ENCODE measurements at places on chromosomes 13 and 19.

GRCh38 chr19:29660835-29661234 lies 4.4 kb upstream of the PLEKHF1 start:
- peak; percentile 34 for DNase-seq

GRCh38 chr13:106286811-106287210 lies 248.7 kb downstream of the EFNB2 start:
- DNase-seq = no peak

DNA sequence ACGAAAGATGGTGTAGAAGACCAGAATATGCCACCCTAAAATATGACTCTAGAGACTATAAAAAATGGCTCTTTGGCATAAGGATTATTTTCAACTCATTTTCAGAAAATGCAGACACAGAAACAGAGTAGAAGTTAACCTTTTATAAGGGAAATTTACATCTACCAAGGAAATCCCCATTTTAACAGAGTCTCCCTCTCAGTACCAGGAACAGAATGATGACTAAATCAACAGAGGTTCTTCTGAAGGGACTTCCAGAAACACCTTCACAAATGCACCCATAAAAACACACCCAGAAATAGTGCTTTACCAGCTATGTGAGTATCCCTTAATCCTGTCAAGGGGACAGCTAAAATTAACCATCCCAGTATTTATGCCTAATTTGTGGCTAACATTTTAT lies 29.1 kb downstream of the PLPP2 start:
- no peak for DNase-seq

DNA sequence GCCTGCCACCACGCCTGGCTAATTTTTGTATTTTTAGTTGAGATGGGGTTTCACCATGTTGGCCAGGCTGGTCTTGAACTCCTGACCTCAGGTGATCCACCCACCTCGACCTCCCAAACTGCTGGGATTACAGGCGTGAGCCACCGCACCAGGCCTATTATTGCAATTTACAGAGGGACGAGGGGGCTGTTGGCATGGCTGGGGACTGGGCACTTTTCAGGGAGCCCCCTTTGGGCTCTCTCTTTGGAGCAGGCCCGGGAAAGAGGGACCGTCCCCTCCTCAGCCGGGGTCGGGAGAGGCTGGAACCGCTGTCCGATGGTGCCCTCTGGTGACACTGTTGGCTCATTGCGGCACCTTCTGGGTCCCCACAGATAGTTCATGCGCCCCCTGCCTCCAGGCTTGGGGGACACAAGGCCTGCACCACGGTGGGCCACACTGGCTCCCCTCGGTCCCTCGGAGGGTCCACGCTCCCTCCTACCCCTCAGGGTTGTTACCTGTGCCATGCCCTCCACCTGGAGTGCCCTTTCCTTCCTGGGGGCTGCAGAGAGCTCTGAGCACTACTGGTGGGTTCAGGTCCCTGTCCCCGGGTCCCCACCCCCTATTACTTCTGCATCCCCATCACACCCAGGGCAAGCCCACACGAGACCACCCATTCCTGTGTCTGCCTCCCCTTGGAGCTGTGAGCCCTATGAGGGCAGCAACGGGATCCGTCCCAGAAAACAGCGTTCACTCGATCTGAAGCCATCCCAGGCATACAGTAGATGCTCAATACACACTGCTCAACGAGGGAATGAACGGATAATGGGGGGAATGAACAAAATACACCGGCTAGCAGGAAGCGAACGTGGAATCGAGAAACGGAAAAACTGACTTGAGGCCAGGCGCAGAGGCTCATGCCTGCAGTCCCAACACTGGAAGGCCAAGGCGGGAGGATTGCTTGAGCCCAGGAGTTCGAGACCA lies 12.5 kb downstream of the FEM1A start:
- peak; percentile 64 for DNase-seq

GRCh38 chr19:4453232-4454179 lies 4.1 kb downstream of the UBXN6 start:
- DNase-seq = no peak

DNA sequence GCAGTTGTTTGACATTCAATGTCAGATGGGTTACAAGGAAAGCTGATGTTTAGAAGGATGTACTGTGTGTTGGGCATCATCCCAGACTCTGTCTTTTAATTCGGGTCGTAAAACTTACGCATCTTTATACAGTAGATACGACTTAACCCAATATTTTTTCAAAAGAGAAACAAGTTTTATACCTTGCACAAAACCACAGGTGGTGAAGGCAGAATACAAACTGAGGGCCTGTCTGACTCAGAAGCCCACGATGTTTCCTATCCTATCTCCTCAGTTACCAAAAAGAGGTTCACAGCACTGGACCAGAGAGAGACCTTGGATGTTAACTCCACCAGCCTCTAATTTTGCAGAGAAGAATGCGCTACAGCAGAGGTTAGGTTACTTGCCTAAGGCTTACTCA lies 477.0 kb downstream of the FOXO1 start:
- peak; percentile 17 for DNase-seq

- DNase-seq = no peak
Measured at GRCh38 chr19:23071147-23071511, 45.7 kb upstream of the ZNF730 start.

DNA sequence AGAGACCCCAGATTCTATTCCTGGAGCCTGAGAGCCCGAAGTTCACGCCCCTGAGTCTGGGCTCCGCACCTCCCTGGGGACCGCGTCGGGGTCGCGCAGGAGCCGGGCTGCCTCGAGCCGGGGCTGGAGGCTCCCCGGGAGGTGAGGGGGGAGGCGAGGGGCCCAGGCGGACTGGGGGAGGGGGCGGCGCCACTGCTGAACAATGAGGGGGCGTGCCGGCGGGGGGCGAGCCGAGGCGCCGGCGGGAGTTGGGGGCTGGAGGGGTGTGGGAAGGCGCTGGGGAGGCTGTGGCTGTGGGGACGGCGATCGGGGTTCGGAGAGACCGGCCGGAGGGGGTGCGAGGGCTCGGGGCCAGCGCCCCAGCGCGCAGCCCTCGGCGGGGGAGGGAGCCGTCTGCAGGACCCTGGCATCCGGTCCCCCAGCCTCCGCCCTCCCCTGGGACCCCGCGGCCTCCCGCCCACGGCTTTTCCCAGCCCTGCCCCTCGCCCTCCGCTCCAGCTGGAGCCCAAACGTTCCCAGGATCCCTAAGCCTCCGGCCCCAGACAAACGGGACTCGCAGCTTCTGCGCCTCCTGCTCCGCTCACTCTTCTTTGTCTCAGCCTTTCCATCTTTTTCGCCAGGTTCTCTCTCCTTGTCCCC lies 922 bp downstream of the PLEKHG2 start:
- DNase-seq = peak; percentile 31

DNA sequence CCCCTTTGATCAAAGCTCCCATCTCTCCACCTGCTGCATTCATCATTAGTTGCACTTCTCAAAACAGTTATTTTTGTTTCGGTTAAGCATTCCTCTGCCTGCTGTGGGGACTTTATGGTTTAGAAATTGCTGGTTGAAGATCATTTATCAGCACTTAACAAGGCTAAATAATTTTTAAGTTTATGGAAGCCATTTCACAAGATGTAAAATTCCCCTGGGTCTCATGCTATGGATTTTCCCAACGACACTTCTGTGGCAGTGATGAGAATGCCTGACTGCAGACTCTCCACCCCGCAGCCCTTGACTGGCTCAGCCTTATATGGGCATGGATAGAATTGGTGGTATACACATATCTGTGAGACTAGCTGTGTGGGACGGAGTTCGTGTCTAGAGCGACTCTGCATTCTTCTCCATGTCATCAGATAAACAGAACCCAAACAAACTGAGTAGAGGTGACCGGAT lies 52.8 kb downstream of the COL4A2 start:
- DNase-seq = no peak

GRCh38 chr13:103557878-103558277 lies 491.7 kb upstream of the SLC10A2 start:
- no peak for DNase-seq

- peak; percentile 92 for DNase-seq
Measured at GRCh38 chr19:18044825-18045304, 36.9 kb downstream of the ARRDC2 start.

DNA sequence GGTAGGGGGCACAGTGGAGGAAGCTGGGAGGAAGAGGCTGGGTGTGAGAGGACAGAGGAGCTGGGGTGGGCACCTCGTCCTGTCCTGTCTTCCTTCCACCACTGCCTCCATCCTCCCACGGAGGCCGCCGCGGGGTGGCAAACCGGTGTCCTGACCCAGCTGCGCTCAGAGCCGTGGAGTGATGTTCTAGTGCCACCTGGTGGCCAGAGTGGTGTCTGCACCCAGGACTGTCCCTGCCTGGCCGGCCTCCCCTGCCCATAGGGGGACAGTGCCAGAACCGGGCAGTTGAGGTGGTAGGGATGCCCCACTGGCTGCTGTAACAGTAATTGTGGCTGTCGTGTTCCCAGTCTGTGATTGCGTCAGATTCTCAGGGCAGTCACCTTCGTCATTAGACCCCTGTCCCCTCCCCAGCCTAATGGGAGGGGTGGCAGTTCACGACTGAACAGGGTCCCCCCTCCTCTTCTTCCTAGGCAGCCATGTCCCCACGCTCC lies 11.1 kb upstream of the ARRDC2 start:
- peak; percentile 89 for DNase-seq
